ENCODE measurements at places on chromosomes 12 and 14.

DNA sequence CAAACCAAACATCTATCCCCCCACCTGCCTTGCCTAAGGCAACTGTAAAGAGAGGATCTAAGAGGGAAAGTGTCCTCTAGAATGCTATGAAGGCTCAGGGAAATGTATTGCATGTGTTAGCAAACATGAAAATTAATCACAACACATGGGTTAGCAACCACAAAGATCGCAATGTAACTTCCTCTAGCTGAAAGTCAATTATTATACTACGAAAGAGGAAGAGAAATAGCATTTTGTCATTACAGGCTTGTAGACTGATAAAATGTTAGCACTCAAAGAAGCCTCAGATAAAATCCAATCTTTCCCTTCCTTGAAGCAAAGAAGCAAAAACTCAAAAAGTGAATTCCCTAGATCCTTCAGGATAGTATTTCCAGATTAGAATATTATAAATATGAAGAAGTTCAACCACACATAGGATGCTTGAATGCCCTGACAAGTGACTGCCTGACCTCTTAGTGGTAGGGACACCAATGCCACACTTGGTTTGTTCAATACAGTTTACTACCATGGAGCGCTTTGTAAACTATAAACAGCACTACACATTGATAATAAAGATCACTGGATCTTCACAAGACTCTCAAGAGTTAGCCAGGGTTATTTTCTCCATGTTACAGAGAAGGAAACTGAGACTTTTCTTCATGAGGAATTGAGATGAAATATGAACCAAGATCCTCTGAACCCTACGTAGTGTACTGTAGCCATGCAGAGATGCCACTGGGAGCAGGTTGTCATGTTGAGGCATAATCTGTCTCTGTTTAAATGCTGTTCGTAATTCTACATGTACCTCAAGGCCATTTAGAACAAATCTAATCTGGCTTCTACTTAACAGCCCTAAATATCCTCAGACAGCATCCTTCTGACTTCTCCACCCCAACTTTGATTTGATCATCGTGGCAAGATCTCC lies 100.7 kb downstream of the ITPR2 start:
- DNase-seq, result no peak

DNA sequence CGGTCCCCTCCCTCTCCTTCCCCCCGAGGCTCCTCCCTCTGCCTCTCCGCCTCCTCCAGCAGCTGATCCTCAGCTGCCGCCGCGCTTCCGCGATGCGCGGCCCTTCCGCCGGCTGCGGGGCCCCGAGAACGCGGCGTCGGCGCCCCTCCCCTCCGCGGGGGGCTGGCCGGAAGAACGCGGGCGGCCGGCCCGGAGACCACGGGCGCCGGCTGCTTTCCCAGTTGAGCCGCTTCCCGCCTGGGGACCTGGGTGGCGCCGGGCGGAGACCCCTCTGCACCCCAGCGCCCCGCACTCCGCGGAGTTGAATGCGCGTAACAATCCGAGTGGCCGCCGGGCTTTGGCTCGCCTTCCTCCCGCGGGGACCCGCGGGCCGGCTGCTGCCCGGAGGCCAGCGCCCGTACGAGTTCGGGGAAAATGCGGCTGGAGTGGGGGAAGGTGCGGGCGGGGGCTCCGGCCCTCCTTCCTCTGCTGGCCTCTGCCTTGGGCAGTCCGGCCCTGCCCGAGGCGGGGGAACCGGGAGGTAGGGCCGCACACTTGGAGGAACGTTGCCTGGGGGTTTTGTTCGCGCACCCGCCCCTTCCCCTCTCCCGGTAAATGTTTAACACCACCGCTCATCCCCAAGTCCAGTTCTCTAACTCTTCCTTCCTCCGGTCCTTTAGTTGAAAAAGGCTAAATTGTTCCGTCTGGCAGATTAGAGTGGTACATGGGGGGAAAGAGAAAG lies 393 bp upstream of the DCAF5 start:
- DNase-seq, result peak; percentile 89

DNA sequence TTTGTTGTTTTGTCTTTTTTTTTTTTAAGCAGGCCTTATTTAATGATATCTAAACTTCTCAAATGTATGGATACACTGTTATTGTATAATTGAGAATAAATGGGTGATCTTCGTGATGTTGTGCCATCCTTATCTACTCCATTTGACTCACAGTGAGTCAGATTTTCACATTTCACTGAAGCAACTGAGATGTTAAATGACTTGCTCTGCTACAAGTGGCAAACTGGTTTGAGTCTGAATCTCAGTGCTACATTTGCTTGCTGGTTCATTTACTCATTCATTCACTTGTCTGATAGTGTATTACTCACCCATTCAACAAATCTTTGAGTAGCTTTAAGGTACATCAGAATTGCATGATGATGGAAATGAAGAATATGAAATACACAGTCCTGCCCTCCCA lies 2.6 kb downstream of the KIAA0586 start:
- no peak for DNase-seq

DNA sequence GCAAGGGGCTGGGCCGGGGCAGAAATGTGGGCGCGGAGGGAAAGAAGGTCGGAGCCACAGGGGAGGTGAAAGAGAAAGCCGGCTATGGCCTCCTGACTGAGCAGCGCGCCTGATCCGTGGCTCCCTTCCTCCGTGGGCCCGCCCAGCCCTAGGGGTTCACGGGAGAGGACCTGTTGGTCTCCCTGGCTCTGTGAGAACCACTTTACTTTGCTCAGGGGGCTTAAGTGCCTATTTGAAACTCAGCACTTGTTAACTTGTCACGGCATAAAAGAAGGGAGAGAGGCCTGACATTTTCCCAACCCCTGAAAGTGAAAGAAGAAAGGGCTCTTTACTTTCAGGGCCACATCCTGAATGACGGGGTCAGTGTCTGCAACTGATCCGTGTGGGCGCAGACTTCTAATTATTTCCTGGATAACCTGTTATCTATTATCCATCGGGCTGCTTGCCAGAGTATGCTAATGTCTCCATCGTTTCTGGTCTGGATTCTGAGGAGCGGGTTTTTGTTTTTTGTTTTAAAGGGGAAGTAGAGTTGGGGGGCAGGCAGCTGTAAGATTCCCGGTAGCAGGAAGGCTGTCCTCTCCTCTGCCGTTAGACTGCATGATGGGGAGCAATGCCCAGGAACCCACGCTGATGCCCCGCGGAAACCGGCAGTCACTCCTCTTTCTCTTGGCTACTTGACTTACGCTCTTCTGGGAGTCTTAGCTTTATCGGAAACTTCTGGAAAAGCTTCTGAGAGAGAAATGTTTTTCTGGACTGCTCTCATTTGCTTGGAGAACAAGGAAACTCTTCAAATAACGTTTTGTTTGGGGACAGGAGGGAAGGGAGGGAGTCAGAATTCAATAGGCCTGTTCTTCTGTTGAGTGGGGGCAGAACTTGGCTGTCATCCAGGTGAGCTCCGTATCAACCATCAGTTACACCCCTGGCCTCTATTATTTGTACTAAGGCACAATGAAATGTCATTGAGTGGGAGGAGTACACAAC lies 127.7 kb upstream of the MAX start:
- no peak for DNase-seq

GRCh38 chr12:105334001-105334400 lies 3.5 kb downstream of the C12orf75 start:
- no peak for DNase-seq

GRCh38 chr12:43550831-43551271 lies 1.2 kb downstream of the ADAMTS20 start:
- no peak for DNase-seq

DNA sequence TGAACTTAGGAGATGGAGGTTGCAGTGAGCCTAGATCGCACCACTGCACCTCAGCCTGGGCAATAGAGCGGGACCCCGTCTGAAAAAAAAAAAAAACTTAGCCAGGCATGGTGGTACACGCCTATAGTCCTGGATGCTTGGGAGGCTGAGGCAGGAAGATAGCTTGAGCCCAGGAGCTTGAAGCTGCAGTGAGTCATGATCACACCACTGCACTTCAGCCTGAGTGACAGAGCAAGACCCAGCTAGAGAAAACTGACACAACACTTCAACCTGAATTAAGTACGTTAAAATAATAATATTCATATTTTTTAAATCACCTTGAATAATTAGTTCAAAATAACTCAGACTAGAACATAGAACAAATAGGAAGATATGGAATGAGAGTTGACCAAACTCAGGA lies 5.7 kb upstream of the CATSPERB start:
- DNase-seq, result no peak

DNA sequence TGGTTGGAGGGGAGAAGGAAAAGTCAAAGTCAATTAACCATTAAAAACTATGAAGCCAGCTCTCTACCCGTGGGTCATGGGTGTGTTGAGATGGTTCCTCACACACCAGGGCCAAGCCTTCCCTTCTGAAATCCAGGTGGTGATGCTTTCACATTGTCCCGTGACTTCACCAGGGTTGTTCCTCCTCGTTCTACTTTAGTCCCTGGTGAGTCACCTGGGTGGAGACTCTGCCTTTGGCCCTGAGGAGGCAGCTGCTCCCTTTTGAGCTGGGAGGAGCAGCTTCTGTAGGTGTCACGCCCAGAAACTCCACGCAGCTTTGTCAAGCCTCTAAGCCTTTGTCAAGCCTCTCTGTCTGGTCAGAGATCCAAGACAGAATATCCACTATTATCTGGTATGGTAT lies 348.3 kb downstream of the BMP4 start:
- DNase-seq, result peak; percentile 21

GRCh38 chr12:120224304-120225199 lies 23.6 kb upstream of the RPLP0 start:
- DNase-seq, result no peak

- no peak for DNase-seq
Measured at GRCh38 chr12:11182529-11182928, 4.2 kb downstream of the TAS2R42 start.

- DNase-seq, result no peak
Measured at GRCh38 chr12:20438299-20438779, 70.0 kb downstream of the PDE3A start.

DNA sequence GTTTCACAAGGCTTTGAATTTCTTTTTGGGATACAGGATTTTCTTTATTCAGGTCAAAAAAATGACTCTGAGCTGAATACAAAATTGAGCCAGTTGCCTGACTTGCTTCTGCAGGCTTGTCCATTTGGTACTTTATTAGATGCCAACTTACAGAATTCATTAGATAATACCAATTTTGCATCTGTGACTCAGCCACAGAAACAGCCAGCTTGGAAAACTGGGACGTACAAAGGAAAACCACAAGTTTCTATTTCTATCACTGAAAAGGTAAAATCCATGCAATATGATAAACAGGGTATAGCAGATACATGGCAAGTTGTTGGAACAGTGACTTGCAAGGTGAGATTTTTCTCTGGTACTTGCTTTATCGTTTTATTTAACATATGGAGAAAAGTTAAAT lies 5.8 kb downstream of the AP5M1 start:
- no peak for DNase-seq

GRCh38 chr14:52190337-52190931 lies 77.1 kb upstream of the PTGDR start:
- no peak for DNase-seq

GRCh38 chr12:28489246-28489645 lies 299.0 kb downstream of the CCDC91 start:
- DNase-seq, result no peak

GRCh38 chr12:97446895-97447294 lies 15.7 kb upstream of the RMST start:
- DNase-seq, result no peak

DNA sequence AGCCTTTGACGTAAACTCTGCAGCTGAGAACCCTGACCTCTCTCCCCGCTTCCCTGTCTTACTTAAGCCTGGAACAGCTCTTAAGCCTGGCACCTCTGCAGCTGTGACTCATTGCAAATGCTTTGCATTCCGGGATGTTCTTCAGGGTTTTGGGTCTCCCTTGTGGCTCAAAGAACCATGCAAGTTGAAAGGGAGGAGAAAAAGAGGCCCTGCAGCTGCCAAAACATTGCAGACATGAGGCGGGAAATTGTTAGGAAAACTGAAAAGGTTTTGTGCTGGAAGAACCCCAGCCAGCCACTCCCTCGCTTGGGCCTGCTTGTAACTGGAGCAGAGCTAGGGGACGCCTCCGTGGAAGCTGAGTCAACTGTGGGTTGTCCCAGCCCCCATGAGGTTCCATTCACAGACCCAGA lies 60.2 kb upstream of the FERMT2 start:
- DNase-seq, result no peak

- no peak for DNase-seq
Measured at GRCh38 chr12:74514098-74514872, 23.4 kb upstream of the ATXN7L3B start.

GRCh38 chr14:71143381-71144290 lies 236.4 kb downstream of the PCNX1 start:
- DNase-seq, result no peak

DNA sequence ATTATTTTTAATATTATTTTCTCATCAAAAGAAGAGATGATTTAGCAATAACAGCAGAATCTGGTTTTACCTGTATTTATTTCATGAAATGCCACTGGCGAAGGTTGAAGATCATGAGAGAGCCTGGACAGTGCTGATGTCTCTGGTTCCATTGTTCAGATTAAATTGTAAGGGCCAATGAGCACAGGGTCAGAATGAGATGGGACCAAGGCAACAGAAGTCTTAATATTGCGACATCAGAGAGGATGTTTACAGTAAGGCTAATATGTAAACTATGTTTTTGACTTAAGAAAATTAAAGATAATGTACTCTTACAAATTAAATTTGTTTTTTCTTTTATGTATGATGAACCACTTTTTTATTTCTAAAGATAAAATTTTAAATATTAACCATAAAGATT lies 35.2 kb upstream of the KLRD1 start:
- DNase-seq, result no peak

GRCh38 chr14:95211721-95212504 lies 54.6 kb upstream of the DICER1 start:
- no peak for DNase-seq

DNA sequence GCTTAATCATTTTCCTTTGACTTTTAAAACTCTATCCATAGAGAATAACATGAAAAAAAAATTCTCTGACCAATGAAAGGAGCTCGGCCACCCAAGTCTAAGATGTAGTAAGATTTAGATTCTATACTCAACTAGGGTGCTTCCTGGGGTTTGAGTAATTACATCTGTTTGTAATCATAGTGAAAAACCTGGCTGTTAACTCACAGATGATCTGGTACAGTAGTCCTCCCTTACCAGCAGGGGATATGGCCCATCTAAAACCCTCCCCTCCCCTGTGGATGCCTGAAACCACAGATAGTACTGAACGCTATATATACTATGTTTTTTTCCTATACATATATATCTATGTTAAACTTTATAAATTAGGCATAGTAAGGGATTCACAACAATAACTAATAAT lies 89.2 kb downstream of the DAAM1 start:
- DNase-seq, result no peak

DNA sequence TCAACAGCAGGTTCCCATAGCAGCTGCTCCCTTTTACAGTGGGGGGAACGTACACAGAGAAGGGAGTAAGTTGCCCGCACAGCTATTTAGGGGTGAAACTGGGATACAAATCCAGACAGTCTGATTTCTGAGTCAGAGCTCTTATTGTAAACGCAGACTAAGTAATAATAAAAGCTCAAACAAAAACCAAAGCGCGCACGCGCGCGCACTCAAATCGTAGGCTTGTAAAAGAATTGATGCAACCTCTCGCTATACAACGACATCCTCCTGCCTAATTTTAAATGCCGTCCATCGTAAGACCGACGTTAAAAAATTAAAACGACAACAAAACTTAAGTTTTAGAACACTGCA lies 747 bp upstream of the DACT1 start:
- no peak for DNase-seq

All from stimulated activated naive B cell treated with anti-CD40 and anti-IgM and Interleukin-4, amounts not matched to agents 10 μg/mL and 1 μg/mL and 100 μg/mL, for 72 hours (primary cell).